ENCODE measurements at places on chromosomes 1 and 21.
A peak's percentile ranks its signal among the peaks of the same experiment; 100 is the strongest.

DNA sequence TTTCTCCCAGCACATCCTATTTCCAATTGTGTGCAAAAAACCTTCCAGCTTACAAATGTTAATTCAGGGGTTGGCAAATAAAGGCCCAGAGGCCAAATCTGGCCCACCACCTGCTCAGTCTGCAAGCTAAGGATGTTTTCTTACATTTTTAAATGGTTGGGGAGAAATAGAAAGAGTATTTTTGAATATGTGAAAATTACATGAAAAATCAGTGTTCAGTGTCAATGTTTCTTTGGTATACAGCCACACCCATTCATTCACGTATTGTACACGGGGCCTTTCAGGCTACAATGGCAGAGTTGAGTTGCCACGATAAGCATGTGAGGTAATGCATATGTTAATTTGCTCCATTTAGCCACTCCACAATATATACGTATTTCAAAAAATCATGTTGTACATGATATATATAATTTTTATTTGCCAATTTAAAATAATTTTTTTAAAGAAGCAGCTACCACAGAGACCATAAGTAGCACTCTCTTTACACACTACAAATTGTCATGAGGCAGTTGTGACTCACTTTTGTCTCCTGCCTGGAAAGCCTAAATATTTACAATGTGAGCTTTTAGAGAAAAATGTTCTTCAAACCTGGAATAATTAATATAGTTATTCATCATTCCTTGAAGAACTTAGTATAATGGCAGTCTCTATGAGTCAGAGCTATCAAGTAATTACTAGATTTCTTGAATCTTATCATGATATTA lies 189.6 kb downstream of the SMYD3 start:
- no peak for DNase-seq

DNA sequence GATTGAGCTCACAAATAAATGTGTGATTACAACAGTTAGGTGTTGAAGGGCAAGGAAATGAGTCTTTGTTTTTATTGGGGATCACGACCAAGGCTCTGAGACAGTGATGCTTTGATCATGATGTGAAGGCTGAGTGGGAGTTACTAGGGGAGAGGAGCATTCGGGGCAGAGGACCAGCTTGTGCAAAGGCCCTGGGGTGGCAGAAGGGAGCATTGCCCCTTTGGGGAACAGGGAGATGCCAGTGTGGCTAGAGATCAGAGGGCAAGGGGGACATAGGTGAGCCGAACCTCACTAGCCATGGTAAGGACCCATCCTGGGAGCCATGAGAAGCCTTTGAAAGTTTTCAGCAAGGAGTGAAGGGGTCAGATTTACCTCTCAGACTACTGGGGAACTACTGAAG lies 31.1 kb downstream of the TNFRSF8 start:
- DNase-seq: no peak

DNA sequence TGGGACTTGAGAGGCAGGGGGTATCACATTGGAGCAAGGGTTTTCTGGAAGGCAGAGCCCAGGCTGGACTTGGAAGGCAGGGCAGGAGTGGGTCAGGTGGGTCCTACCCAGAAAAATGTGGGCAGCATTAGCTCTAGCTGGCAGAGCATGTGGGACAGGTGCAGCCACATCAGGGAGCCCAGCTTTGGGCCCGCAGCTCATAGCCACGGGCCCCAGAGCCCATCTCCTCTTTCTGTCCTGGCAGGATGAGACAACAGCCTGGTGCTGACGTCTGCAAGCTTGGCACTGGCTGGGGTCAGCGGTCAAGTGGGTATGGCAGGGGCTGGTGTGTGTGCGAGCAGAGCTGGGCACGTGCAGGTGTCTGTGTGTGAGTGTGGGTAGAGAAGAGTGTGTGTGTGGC lies 154.7 kb downstream of the GRIK3 start:
- no peak for DNase-seq

DNA sequence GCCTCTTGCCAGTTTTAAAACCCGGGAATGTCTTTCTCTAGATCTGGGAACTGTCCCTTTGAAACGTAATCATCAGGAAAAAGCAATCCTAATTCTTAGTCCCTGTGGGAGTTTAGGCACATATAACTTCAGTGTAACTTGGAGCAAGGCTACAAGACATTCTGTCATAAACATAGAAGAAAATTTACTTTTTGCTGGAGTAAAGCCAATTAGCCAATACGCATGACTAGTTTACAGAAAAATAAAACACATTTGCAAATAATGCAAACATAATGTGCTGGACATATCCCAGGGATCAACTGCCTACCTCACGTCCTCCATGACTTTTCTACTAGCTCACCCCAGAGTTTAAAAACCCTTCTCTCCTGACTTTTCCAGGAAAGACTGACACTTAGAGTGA lies 970.6 kb downstream of the MRPL39 start:
- DNase-seq: no peak

DNA sequence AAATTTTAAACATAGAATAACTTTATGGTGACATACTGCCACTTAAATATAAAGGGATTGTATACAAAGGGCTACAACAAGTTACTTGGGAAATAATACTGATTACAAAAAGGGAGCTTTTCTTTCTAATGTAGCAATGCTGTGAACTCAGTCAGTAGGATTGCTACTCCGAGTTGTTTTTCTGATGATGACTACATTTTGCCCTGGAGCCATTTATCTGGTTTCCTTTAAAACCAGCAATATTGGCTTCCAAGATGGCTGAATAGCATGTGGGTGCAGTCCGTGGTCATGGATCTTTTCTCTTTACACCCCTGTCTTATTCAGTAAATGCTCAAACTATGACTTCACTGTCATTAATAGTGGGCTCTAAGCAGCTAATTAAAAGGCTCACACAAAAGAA lies 92.6 kb upstream of the NEK7 start:
- DNase-seq: no peak

DNA sequence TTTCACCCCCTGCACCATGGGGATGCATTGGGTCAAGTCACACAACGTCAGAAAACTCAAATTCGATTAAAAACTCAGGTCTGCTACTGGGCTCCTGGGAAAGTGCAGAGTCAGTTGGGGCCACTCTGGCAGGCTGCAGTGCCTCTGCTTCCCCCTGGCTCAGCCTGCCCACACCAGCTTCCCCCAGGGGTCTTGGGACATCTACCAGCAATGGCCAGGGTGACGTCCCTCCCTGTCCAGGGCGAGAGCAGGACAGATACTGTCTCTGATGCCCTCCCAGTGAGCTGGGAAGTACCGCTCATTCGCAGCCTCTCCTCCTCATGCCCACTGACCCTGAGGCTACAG lies 106.2 kb upstream of the COL6A1 start:
- DNase-seq: no peak

DNA sequence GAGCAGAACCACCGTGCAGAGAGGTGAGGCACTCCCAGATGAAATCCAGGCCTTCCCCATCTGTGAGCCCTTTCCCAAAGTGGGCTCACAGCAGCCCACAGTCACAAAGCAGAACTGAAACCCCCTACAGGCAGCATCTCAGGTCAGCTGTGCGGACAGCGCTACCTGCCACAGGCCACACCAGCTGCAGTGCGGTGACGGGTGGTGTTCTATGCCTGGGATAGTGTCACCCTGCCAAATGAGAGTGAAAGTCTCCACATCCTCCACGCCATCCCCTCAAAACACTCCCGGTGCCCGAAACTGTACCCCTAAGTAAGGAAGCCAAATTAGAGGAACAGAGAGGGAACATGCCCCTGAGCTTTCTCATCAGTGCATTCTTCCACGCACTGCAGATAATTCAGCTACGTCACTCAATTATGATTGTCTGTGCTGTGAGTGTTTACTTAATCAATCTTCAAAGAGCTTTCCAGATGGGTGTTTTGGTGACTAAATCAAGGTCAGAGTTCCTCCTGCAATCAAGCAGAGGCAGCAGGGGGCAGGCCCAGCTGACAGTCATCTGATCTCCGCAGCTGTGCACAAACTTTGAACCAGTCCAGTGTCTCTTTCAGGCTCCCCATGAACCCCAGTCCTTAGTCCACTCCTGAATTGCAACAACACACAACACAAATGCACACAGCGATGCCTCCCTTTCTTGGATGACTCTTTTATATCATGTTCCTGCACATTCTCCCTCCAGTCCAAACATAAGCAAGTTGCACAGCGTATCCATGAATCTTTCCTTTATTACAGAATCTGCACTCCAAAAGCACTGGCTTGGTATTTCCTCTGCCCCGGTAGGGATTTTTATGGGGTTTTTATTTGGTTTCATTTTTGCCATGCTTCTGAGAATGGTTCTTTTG lies 150.0 kb downstream of the TOMM20 start:
- DNase-seq: peak; percentile 59
